ENCODE measurements at places on chromosomes 13 and 19.

GRCh38 chr19:53945441-53945840 lies 17.3 kb upstream of the CACNG8 start:
- DNase-seq: no peak

GRCh38 chr13:100517135-100517534 lies 71.5 kb downstream of the GGACT start:
- DNase-seq: no peak

DNA sequence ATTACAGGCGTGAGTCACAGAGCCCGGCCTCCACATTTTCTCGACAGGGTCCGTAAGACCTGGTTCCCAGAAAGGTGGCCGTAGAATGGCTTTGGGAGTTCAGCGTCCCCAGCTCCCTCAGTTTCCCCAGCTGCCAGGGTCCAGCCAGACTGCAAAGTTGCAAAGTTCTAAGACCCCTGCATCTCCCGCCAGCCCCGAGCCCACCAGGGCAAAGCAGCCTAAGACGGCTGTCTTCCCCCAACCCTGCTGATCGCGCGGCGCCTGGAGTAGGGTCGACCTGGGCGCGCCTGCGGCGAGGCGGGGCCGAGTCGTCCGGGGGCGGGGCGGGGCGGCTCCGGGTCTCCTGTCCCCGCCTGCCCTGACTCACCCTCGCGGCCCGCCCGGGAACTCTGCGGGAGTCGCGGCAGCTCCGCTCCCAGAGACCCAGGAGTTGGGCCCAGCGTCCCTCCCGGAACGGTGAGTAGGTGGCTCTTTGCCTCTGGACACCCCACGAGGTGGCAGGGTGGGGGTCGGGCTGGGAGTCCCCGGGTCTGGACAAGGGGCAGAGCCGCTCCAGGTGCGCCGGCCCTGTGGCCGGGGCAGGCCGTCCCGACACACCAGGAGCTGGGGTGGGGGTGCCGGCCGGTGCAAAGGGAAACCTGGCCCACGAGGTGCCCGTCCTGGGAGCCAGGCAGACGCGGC lies at the start of gene LRRC8E:
LRRC8E (plus strand) TSS at position 366 of the 681 bp plus-strand sequence. CDS start 7,094 bp downstream, outside the sequence.
- DNase-seq: no peak

DNA sequence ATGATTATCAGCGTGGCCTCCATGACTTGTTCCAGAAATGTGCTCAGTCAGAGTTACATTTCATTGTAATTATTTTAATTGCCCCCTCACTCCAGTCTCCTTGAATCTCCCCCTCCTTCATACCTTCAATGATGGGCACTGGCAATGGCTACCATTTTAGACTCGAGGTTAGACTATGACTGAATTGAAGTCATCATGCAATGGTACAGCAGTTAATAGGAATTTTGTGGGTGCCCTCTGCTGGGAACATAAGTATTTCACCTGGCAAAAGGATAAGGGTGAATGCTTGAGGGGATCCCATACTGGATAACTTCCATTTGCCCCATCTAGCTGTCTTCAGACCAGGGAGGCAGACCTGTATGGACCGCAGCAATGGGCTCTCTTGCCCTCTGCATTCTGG lies 32.2 kb upstream of the USP12 start:
- no peak for DNase-seq

DNA sequence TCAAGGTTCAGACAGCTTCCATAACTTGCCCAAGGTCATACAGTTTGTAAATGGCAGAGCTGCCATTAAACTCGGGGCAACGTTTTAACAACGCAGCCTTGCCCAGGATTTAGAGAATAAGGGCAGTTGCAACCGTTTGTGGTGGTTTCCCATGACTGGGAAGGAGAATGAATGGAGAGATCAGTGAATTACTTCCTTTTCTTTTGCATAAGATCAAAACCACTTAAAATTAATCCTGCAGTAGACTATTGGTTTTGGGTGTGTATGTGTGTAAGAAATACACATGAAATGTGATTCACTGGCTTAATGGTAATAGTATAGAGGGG lies 179.1 kb upstream of the MIR17HG start:
- no peak for DNase-seq

GRCh38 chr19:40768869-40769268 lies 6.5 kb upstream of the MIA start:
- DNase-seq: no peak

- no peak for DNase-seq
Observed at GRCh38 chr13:68627379-68627778, 1397.2 kb upstream of the PCDH9 start.

Measured in DMS 273 treated with DMSO at 0.1 percent for 48 hours (cell line).